Dermis microvascular lymphatic vessel endothelial cell (primary cell): ENCODE measurements at places on chromosomes 7 and 10. TPM values are rescaled to one million over a fixed set of nuclear protein-coding genes. Genes with fewer than 3 reads are reported as not detected.

DNA sequence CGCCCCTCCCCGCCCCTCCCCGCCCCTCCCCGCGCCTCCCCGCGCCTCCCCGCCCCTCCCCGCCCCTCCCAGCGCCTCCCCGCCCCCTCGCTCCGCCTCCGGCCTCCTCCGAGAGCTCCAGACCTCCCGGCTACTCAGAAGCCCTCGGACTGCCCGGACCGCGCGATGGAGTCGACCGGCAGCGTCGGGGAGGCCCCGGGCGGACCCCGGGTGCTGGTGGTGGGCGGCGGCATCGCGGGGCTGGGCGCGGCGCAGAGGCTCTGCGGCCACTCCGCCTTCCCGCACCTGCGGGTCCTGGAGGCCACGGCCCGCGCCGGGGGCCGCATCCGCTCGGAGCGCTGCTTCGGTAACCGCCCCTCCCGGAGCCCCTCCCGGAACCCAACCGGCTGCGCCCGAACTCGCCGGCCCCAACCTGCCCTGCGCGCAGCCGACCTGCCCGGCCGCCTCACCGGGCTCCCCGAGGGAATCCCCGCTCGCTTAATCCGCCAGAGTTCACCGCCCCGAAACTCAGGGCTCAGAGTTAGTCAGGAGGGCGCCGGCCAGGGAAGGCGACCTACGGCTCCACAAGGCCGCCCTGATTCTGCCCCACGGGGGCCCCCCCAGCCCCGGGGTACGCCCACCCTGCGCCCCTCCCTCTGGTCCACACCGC is at the start of gene PAOX:
Gene PAOX, plus strand, starts transcription at position 111 of the 649 bp plus-strand sequence. Its CDS starts 55 bp downstream, at position 166.
- peak; percentile 68 for DNase-seq

DNA sequence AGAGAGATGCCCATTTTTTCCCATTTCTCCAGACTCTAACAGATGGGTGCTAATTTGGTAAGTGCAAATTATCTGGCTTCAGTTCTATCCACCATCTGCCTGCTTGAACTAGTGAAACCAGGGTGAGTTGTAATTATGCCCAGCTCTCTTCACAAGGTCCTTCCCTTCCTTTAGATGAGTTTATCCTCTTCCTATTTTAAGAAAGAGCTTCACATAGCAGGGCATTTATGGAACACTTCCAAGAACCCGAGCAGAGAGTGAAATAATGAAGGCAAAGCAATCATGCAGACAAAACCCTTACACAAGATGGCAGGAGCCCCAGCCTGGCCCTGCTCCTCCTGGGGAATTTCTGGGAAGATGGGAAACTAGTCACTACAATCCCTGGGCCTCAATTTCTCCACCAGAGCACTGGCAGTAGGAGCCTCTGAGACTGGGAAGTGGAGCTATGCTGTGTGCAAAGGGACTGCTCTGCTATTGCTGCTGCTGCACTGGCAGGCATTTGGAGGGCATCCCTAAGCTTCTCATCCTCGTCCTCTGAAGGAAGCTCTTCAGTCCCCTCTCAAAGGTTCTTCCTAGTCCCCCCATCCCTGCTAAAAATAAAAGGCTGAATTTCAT is 33.7 kb upstream of the PLXNA4 start:
- DNase-seq: no peak

DNA sequence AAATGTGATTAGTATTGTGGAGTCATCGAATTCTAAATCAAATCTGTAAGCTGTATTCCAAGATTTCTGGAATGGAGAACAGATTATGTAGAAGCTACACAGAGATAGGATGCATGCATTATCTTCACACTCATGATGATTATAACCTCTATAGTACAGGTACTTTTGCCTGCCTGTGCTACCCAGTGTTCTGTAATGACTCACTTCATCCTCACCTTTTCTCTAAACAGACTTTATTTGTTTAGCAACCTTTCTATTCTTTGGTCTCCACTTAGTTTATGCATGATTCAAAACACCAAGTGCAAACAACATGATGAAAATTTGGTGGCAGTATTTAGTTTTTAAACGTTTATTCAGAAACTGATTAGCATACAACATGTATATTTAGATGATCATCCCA is 68.4 kb upstream of the PRPS1L1 start:
- DNase-seq: no peak

- no peak for DNase-seq
Observed at GRCh38 chr10:6591668-6592067, 11.6 kb upstream of the PRKCQ start.

GRCh38 chr7:3159445-3159844 is 115.8 kb upstream of the CARD11 start:
- no peak for DNase-seq

The TMEM176A gene
- total RNA-seq: not detected in 2 replicates

The NOD1 gene
- total RNA-seq: 18.5 and 30.0 TPM in 2 replicates
